ENCODE measurements at places on chromosomes 3 and 15.

DNA sequence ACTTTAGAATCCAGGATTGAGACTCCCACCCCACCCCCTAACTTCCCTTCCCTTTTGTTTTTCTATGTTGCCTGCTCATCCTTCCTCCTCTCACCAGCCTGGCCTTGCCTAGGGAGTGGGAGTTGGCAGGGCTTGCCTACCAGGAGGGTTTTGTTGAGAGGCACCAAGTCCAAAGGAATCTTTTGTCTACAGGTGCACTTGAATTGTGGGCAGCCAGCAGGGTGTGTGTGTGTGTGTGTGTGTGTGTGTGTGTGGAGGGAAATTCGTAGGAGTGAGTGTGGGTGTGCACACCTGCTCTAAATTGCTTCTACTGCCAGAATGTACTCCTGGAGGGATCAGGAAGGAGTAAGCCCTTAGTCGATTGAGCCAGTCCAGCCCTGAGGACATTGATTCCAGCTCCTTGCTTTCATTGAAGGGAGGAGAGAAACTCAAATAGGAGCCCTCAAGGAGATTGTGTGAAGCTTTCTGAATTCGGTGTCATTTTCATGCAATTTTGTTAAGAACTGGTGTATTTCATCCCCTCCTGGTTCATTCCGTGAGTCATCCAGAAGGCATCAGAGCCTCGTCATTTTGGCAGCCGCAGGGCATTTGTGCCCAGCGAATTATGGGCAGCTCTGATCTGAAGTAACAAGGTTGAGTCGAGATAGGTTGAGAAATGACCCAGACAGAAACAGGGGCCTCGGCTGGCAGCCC, 112.1 kb downstream of the SLCO3A1 start:
- no peak for DNase-seq

- DNase-seq, result no peak
These were observed 463.1 kb upstream of the GOLIM4 start for GRCh38 chr3:168558728-168559411.

DNA sequence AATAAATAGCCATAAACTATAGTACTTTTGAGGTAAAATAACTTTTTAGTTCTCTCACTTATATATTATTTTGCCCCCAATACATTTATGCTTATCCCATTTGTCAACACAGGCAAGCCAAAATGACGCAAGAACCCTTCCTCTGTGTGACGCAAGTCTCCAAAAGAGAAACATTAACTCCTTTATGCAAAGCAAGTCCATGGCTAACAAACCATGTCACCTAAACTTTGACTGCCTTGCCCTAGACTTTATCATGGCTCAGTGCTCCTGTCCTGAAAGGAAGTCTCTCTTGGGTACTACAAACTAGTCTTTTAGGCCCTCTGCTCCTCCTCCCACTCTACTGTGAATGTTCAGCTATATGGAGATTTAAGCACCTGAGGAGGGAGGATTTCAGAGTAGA, 230.5 kb downstream of the UNC13C start:
- no peak for DNase-seq

DNA sequence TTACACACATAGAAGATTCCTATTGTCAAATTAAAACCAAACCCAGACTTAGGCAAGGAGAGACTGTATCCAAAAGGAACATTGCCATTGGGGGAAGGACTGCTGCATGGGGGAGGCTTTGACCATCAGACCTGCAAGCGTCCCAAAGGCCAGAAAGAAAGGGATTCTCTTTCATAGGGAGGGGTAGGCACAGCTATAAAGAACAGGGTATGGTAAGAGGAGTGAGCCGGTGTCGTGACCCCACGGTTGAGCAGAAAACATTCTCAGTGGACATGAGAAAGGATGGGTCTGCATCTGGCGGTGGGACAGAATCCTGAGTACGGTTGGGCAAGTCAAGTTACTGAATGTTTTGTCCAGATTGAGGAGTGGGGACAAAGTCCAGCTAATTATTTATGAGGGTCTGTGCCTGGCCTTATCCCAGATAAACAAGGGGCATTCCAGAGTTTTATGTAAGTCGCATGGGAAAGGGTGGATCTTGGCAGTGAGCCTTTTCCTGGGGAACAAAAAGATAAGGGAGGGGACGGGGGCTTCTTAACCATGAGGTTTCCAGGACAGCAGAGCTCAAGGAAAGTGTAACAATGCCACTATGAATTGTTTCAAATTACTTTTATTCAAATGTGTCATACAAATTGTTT, 357.8 kb downstream of the OCA2 start:
- DNase-seq, result no peak

DNA sequence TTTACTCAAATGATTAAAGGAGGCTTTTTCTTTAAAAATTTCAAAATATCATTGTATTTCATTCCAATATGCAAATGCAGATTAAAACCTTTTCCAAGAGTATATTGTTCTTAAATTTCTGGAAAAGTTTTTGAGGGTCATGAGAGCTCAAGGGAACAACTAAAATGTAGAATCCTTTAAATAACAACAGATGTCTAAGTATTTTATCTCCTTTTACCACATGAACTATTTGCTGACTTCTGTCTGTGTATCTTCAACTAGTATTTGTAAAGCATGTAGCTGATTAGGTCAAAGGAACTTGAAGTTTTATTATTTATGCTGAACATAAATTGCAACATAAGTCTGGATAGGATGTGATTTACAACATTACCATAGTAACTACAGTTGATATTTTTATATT, 402.6 kb downstream of the CNTN6 start:
- DNase-seq, result no peak

- DNase-seq, result no peak
These were observed 22.6 kb downstream of the METTL6 start for GRCh38 chr3:15404767-15405166.

- peak; percentile 48 for DNase-seq
These were observed 790 bp downstream of the DUT start for GRCh38 chr15:48331796-48332641.

DNA sequence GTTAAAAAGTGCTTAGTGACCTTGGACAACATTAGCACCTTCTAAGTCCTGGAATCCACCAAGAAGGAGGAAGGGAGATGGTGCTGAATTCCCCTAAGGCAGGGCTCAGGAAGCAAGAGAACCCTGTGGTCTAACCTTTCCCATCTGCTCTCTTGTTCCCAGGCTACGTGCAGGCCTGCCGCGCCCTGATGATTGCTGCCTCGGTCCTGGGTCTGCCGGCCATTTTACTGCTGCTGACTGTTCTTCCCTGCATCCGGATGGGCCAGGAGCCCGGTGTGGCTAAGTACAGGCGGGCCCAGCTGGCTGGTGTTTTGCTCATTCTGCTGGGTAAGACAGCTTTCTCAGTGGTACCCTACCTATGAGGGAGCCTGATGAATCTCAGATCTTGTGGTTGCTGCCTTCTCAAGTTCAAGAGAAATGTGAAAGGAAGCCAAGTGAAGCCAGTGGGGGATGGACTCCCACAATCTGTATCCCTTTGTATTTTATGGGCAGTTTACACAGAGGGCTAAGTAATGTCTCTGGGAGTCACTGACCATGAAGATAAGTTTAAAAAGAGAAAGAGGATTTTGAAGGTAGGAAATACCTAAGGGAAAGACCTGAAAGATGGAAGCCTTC, 4.4 kb downstream of the CLDN11 start:
- no peak for DNase-seq

DNA sequence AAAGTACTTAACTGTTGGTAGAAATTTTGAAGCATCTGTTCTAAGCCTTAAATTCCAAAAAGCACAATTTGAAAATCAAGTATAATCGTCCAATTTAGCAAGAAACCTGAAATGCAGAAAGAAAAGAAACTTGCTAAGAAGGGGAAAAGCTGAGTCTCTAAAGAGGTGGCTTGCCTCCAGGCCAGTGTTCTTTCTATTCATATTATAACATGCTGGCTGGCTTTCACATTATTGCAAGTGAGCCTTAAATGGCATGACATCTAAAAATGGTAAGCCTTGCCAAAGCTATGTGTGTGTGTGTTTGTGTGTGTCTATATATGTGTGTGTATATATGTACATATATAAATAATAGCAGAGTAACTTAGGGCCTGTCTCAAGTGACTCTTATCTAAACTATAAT, 89.5 kb downstream of the FGF12 start:
- DNase-seq, result no peak

DNA sequence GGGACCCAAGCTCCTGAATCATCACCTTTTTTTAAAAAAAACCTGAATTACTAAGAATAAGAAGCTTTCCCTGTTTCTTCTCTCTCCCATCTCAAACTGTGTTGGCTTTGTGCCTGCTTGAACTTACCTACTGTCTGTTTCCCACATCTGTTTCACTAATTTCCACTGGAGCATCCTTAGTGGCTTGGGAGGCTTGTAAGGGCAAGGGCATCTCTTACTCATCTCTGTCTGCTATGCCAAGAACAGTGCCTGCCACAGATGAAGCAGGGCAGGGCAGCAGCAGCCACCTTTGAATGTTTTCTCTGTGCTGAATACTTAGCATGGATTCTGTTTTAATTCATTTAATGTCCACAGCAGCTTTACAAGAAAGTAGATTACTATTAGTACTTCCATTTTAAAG, 42.3 kb downstream of the SNRK start:
- no peak for DNase-seq

GRCh38 chr3:45487508-45487907, 99.1 kb downstream of the LARS2 start:
- DNase-seq, result no peak

DNA sequence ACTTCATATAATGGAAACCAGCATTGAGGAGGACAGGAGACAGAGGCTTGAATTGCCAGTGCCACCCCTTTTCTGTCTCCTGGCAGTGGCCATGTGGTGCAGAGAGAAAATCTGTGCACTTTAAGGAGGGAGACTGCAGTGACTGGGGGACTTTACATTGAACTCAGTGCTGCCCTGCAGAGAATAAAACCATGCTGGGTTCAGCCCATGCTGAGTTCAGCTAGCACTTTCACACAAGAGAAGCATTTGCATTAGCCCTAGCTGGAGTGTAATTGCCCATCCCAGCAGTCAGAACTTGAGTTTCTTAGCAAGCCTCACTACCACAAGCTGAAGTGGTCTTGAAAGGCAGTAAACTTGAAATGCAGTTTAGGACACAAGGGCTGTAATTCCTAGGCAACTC, 677.5 kb downstream of the ZPLD1 start:
- DNase-seq, result no peak
